ENCODE measurements at places on chromosomes 7 and 10.

DNA sequence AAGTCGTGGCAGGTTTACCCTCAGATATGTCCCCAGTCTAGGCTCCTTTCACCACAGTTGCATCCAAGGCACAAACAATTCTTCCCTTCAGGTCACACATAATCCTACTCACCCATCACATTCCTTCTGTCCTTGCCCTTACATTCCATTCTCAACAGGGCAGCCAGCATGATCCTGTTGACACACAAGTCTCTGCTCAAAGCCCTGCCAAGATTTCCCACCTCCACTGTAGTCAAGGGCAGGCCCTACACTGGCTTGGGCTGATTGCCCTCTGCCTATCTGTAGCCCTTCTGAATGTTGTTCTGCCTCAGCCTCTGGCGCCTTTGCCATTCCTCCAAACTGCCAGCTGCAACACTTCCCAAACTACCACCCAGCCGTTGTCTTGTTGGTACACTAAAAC lies 187.9 kb upstream of the AKR1E2 start:
- DNase-seq = no peak

DNA sequence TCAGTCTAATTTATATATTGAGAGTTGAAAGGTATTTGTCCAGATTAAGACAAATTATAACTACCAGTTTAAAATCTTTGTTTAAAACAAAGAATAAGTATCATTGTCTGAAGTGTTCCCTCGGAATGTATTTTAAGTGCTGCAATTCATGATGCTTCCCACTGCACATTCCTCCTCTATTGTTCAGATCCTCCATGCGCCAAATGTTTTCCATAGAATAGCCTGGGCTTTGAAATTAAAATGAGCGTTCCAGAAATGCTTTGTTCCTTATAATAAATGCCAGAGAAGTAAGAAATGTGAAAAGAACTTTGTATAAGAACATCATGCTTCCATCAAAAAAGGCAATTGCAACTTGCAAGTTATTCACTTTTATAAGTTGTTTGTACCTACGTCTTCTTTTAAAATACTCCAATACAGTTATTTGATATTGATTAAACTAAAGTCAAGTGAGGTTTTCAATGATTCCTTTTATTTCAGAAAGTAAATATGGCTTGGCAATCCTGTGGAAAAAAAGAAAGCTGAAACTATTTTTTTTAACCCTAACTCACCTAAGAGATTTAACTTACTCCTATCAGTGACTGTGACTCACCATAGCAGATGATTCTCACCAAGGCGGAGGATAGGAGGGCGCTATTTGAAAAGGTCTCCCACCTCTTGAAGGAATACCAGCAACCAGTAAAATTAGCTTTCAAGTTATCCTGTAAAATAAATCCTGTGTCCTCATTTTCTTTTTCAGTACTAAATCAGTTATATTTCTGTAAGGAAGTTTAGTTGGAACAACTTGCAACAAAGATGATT lies 85.8 kb downstream of the CTNNA3 start:
- DNase-seq = peak; percentile 37

- DNase-seq = no peak
Observed at GRCh38 chr10:60732807-60733516, 45.3 kb upstream of the CDK1 start.

GRCh38 chr7:35035511-35035961 lies 1.7 kb downstream of the DPY19L1 start:
- DNase-seq = peak; percentile 55

GRCh38 chr10:126917375-126917774 lies 12.1 kb downstream of the DOCK1 start:
- DNase-seq = no peak

DNA sequence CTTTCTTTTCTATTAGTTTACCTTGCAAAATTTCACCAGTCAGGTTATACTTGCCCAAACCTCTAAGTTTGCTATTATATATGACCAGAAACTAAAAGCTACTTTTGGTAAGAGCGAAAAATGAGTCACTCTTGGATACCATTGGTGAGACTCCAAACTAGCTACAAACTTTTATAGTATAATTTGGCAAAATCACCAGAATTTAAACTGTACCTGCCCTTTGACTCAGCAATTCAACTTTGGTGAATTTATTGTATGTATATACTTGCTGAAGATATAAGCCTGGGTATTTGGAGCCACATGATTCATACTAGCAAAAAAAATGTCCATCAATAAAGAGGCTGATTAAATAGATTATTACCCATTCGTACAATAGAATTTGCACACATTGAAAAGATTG lies 178.7 kb upstream of the STEAP1 start:
- no peak for DNase-seq

DNA sequence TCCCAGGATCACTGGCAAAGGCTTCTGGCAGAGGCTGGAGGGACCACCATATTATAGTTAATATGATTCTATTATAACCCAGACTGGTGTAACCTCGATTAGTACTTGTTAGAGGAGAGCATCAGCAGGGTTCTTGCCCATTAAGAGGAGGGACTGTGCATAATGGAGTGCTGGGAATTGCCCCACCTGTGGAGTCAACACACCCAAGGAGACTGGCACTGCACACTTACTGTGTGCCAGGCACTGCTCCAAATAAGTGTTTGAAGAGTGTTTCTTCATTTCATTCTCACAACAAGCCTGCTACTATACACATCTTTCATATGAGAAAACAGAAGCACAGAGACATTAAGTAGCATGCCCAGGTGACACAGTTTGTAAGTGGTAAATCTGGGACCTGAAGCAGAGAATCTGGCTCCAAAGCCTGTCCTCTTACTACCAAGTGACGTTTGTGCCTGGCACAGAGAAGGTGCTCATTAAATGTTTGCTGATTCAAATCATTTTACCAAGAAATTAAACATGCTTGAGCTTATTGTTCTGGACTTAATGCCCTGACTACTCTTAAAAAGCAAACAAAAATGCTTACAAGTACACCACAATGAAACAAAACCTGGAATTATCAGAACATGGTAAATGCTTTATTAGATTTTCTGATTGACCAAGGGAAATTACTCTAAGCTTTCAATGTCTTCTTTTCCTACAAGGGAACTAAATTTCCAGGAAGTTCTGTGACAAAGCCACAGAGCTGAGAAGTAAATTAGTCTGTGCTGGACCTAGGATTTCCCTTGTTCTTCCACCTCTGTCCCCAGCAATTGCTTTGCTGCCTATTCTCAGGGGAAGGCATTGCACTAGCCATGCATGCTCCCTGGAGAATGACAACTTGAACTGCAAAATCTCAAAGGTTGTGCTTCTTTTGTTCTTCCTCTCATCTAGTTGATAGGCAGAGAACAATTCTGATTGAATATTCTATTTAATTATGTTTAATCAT lies 809 bp downstream of the SLC13A1 start:
- DNase-seq = no peak

- peak; percentile 21 for DNase-seq
Observed at GRCh38 chr10:75395932-75396630, 5.5 kb downstream of the ZNF503 start.

DNA sequence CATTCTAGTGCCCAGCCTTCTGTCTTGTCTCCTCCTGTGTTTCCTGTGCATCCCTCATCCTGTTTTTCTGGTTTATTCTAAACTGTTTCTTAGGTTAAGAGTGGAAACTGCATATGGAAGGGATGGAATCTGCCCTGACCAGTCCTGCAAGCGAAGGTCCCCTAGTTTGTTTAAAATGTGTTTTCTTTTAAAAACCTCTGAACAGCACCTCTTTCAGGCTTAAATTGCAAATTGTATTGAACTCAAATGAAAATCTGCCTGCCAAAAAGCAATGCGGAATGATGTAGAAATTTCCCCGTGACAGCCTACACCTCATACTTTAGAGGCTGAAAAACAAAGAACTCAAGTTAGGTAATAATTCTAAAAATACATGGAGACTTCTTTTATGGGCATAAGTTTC lies 222.8 kb upstream of the IMMP2L start:
- no peak for DNase-seq

DNA sequence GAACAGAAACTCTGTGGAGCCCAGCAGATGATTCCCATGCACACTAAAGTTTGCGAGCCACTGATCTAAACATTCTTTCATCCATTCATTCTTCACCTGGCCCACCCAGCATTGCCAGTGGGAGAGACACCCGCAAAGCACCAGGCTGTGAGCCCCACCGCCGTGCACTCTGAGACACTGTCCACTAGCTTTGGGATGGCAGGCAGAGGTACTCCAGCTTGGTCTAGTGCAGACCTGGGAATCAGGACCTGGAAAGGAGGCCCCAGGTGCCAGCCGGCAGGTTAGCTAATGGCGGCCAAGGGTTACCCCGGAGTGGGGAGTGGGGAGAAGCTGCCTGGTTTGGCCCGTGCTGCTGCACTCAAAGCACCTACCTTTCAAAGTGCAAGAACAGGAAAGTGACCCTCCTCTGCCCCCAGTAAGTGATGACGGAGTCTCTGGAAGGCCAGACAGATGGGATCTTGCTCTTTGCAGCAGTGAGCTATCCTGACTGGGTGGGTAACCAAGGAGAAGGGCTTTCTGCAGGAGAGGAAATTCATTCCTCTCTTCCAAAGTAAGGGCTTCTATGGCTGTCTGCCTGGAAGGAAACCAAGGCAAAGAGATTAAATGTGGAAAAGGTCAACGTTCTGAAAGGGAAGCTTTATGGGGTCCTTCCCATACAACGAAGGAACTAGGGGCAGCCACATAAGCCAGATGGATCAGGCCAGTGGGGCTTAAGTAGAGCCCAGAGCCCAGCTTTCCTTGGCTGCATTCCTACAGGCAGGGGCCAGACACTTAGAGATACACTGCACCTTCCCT lies 74.2 kb upstream of the LRRC4 start:
- DNase-seq = no peak

GRCh38 chr7:1946025-1946772 lies 276.1 kb downstream of the ELFN1 start:
- no peak for DNase-seq

- DNase-seq = no peak
Observed at GRCh38 chr10:119425102-119425880, 117.2 kb downstream of the RGS10 start.

GRCh38 chr7:2208712-2209111 lies 24.0 kb downstream of the MAD1L1 start:
- DNase-seq = no peak

DNA sequence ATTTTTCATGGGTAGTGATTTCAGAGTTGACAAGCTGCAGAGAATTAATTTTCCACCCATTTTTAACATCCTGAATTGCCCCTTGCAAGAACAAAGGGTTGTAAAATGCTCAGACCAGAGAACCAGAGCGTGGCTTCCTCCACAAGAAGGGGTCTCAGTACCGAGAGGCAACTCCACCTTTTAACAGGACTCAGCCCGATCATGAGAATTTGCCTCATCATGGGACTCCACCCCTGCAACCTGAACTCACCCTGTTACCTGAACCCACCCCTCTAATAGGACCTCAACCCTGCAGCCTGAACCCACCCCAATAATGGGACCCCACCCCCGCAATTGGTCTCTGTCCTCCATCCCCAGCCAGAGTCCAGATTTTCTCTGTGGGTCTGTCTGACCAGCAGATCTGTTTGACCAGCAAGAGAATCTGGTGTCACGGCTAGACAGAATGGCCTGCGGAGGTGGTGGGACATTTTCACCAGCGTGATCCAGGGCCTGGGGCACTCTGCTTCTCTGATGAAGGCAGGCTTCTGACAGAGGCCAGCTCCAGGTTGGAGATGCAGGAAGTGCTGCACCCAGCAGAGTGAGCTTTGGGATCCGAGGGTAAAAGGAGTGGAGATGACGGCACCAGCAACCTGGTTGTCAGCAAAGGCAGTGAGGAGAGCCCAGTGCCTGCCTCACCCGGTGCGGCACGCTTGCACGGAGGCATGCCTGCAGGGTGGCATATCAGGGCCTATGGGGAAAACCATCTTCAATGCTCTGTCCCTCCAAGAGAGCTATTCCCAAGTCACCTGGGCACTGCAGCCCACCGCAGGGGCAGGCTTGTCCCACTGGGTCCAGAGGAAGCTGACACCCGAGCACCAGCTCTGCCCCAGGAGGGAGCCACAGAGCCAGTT lies 136.6 kb downstream of the TCERG1L start:
- no peak for DNase-seq

DNA sequence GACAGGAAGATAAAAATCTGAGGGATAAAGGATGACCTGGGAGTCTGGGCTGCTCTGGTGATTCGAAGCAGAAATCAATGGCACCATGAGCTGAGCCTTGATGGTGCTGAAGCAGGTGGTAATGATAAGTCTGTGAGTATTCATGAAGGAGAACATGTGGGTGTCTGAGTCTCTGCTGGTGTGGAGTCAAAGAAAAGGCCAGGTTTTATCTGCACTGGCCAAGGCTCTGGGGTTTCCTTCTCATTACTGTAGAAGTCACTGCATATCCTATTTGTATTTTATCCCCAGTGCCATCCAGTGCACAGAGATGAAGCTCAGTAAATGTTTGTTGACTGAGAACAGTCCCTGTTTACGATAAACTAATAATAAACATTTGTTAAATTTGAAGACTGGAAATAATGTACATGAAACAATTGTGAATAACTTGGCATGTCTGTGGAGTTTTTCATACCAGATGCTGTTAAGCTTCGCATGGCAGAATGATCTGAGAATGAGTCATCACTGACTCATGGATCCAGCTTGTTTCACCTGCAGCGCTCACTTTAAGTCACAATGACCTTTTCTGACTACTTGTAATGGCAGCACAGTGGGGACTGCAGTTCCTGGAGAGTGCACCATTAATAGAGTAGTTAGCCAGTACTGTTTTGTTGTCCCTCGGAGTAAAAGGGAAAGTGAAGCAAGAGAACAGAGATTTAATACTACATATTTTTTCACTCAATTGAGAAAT lies 538.5 kb downstream of the HTR7 start:
- DNase-seq = peak; percentile 75

- DNase-seq = no peak
Observed at GRCh38 chr10:80900661-80901060, 363.0 kb downstream of the SH2D4B start.

DNA sequence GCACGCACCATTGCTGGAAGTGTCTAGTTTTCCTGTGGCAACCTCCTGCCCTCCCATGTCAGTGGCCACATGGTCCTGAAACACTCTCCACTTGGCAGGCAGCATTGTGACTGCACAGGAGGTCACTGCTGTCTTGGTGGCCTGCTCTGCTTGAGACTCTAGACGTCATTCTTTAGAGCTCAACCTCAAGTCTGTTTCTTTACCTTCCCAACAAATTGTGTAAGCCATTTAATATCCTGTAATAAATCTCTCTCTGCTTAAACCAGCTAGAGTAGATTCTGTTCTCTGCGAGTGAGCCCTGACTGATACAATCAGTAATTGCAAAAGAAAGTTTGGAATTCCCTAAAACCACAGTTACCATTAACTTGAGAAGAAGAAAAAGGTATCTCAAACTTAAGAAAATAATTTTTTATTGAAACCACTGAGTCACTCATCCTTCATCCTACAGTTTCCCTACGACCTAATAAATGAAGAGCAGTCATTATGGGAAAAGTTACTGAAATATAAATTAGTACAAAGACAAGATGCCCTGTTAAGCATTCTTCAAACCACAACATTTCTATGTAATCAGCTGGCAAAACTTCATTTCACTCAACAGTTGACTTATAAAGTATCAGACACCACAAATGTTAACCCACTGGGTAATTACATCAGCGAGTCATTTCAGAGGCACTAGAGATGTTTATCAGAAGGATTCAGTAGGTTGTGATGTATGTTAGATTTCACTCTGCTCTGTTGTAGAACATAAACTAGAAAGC lies 18.0 kb downstream of the SLC25A13 start:
- DNase-seq = peak; percentile 20

GRCh38 chr10:84811113-84811512 lies 482.7 kb downstream of the CCSER2 start:
- no peak for DNase-seq
